ENCODE measurements at places on chromosomes 2 and 18.

DNA sequence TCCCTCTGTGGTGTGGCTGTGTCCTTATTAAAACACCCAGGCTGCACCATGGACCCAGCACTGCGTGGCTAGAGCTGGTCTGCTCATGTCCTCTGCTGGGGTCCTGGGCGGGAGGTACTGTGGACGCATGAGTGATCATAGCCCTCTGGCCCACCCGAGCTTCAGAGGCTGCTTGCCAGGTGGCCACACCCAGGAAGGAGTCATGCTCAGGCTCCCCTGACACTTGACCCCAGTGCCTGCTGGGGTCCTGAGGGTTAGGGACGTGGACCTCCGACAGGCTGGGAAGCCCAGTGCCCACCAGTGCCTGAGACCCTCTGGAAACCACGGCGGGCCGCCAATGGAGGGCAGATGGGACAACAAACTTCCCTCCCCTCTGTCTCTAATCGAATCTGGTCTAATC is 66.3 kb upstream of the HS6ST1 start:
- no peaks in the 10 kb centered on the region for H3K36me3 ChIP-seq
- no peak overlapping the region for H3K27ac ChIP-seq
- no peak for DNase-seq
- H3K4me1 ChIP-seq: peaks cover 6% of the 10 kb centered on the region
- H3K4me3 ChIP-seq: no peak overlapping the region

DNA sequence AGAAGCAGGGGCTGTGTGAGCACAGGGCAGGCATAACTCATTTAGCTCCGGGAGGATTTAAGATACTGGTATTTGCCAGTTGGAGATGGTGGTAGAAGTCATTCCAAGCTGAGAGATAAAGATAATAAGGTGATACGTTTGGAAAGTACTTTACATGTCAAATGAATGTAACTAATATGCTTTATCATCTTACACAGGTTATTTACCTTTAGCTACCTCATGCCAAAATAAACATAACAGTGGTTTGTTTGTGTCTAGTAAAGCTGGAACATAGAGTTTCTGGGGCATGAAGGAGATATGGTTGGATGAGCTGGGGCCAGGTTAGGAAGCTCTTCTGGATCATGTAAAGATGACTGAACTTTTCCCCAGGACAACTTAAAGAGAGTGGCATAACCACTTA is 126.9 kb upstream of the PIK3C3 start:
- no peak overlapping the region for H3K27ac ChIP-seq
- no peaks in the 10 kb centered on the region for H3K4me1 ChIP-seq
- H3K36me3 ChIP-seq: no peaks in the 10 kb centered on the region
- H3K4me3 ChIP-seq: no peak overlapping the region

- no peak overlapping the region for H3K4me3 ChIP-seq
- DNase-seq: no peak
- H3K4me1 ChIP-seq: peaks cover 6% of the 10 kb centered on the region
- no peaks in the 10 kb centered on the region for H3K36me3 ChIP-seq
Observed at GRCh38 chr2:3299703-3300102, 77.9 kb downstream of the EIPR1 start.

DNA sequence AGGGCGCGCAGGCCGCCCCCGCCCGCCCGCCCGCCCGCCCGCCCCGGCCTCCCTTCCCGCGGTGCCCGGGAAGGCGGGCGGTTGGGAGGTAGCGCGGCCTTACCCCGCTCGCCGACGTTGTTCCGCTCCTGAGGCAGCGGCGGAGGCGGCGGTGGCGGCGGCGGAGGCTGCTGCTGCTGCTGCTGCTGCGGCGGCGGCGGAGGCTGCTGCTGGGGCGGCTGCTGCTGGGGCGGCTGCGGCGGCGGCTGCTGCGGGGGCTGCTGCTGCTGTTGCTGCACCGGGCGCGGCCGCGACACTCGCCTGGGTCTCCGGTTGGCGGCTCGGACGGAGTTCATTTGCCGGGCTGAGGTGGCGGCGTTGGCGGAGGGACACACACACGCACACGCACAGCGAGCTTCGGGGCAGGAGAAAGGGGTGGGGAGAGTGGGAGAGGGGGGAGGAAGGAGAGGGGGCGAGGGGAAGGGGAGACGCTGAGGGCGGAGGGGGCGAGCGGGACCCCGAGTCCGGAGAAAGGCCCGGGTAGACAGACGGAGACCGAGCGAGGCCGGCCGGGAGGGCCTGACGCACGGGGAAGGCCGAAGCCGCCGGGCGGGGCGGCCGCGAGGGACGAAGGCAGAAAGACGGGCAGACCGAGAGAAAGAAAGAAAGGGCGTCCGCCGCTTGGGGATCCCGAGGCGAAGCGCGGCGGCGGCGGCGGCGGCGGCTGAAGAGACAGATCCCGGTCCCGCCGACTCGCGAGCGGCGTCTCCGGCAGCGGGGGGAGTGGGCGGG is 727 bp downstream of the FBXO11 start:
- peak overlapping the region; percentile 99 for H3K27ac ChIP-seq
- DNase-seq: peak; percentile 72
- H3K36me3 ChIP-seq: no peaks in the 10 kb centered on the region
- peaks cover 24% of the 10 kb centered on the region for H3K4me1 ChIP-seq

GRCh38 chr18:77047803-77048419 is 84.7 kb downstream of the MBP start:
- H3K4me1 ChIP-seq: peaks cover 3% of the 10 kb centered on the region
- H3K4me3 ChIP-seq: no peak overlapping the region
- no peak overlapping the region for H3K27ac ChIP-seq
- DNase-seq: no peak

DNA sequence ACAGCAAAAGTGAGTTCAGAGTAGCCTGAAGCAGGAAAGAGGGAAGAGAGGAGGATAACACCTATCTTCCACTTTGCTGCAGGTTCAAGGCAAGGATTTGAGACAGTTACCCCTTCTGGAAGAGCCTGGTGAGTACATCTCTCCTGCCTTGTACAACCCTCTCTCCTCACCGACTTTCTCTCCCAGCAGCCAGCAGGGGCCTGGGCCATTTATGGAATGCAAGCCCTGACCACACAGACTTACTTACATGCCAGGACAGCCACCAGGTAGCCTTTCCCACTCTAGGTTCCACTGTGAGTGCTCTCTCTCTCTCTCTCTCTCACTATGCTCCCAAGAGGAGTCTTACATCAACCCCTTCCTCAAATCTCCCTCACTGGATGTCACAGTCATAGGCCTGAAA is 57.0 kb downstream of the BCL11A start:
- H3K36me3 ChIP-seq: no peaks in the 10 kb centered on the region
- H3K4me3 ChIP-seq: no peak overlapping the region
- H3K27me3 ChIP-seq: no peaks in the 10 kb centered on the region

DNA sequence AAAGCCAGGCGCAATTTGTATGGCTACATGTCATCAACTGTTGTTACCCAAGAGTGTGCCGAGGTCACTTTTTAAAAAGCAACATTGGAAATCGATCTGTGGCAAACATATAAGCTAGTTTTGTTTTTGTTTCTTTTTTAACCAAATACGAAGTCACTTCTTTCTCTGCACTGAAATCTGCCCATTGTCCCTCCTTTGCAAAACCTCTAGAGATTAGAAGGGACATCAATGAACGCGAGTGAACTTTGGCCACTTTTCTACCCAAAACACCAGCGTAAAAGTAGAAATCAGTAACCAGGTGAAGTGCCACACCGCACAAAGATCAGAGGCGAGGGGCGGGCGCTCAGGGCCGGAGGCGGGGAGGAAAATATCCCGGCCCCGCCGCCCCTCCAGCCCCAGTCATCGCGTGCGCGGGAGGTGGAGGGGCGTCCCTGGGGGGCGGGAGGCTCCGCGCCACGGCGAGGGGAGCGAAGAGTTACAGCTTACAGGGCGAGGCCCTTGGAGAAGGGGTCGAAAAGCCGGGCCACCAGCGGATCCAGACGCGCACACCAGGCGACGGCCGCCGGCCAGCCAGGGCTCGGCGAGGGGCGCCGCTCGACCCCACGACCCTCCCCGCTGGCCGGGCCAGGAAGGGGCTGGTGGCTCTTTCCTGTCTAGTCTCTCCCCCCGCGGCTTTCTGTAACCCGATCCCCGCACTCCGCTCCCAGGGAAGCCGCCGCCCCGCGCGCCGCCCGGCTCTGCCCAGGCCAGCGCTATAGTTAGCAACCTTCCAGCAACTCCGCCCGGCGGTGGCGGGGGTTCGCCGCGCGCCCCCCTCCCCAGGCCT is 993 bp downstream of the RBMS1 start:
- peak; percentile 84 for DNase-seq
- H3K27me3 ChIP-seq: no peaks in the 10 kb centered on the region
- H3K4me1 ChIP-seq: peaks cover 5% of the 10 kb centered on the region
- peak overlapping the region; percentile 96 for H3K27ac ChIP-seq
- no peaks in the 10 kb centered on the region for H3K36me3 ChIP-seq
- H3K4me3 ChIP-seq: peak overlapping the region; percentile 79

GRCh38 chr2:215489288-215489848 is 53.5 kb upstream of the FN1 start:
- H3K4me1 ChIP-seq: no peaks in the 10 kb centered on the region
- no peak overlapping the region for H3K4me3 ChIP-seq
- DNase-seq: no peak
- no peaks in the 10 kb centered on the region for H3K27me3 ChIP-seq
- H3K36me3 ChIP-seq: no peaks in the 10 kb centered on the region

- no peaks in the 10 kb centered on the region for H3K27me3 ChIP-seq
- no peak for DNase-seq
- H3K36me3 ChIP-seq: no peaks in the 10 kb centered on the region
- H3K27ac ChIP-seq: no peak overlapping the region
Observed at GRCh38 chr2:172282944-172283343, 144.4 kb upstream of the ITGA6 start.

- DNase-seq: no peak
- no peaks in the 10 kb centered on the region for H3K27me3 ChIP-seq
- H3K4me3 ChIP-seq: no peak overlapping the region
- H3K4me1 ChIP-seq: peaks cover 10% of the 10 kb centered on the region
- peaks cover 16% of the 10 kb centered on the region for H3K36me3 ChIP-seq
Observed at GRCh38 chr2:71154798-71155197, 24.4 kb downstream of the MPHOSPH10 start.

DNA sequence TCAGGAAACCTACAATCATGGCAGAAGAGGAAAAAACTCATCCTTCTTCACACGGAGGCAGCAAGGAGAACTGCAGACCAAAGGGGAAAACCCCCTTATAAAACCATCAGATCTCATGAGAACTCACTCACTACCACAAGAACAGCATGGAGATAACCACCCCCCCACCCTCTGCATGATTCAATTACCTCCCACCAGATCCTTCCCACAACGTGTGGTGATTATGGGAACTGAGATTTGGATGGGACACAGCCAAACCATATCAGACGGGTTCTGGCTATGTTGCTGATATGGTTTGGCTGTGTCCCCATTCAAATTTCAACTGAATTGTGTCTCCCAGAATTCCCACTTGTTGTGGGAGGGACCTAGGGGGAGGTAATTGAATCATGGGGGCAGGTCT is 28.7 kb upstream of the CCDC150 start:
- H3K27me3 ChIP-seq: no peaks in the 10 kb centered on the region
- H3K36me3 ChIP-seq: no peaks in the 10 kb centered on the region
- H3K4me3 ChIP-seq: no peak overlapping the region
- no peak for DNase-seq
- H3K27ac ChIP-seq: no peak overlapping the region
- H3K4me1 ChIP-seq: no peaks in the 10 kb centered on the region

- H3K36me3 ChIP-seq: no peaks in the 10 kb centered on the region
- peaks cover 69% of the 10 kb centered on the region for H3K27me3 ChIP-seq
Observed at GRCh38 chr18:4453874-4454536, 1.1 kb downstream of the DLGAP1 start.

- H3K27me3 ChIP-seq: peaks cover 15% of the 10 kb centered on the region
- DNase-seq: no peak
- H3K36me3 ChIP-seq: no peaks in the 10 kb centered on the region
- H3K27ac ChIP-seq: no peak overlapping the region
- H3K4me1 ChIP-seq: no peaks in the 10 kb centered on the region
- no peak overlapping the region for H3K4me3 ChIP-seq
Observed at GRCh38 chr2:129800686-129801085, 178.8 kb upstream of the RAB6C start.

GRCh38 chr2:11160731-11161455 is 5.6 kb downstream of the SLC66A3 start:
- H3K4me1 ChIP-seq: no peaks in the 10 kb centered on the region
- no peaks in the 10 kb centered on the region for H3K27me3 ChIP-seq
- DNase-seq: no peak

DNA sequence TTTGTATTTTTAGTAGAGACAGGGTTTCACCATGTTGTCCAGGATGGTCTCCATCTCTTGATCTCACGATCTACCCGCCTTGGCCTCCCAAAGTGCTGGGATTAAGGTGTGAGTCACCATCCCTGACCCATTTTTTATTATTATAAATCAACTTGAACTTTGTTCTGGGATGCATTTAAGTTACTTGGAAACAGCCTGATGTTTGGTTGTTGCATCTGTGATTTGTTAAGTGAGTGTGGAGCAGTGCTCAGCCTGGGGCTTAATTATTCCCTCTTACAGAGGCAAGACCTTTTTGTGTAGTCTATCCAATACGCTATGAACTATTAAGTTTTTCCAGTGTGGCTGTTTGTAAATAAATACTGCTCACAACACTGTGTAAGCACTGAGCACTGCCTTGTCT is 32.6 kb downstream of the MTA3 start:
- H3K4me1 ChIP-seq: no peaks in the 10 kb centered on the region
- H3K27me3 ChIP-seq: no peaks in the 10 kb centered on the region
- no peak overlapping the region for H3K27ac ChIP-seq
- DNase-seq: no peak

- no peaks in the 10 kb centered on the region for H3K4me1 ChIP-seq
- H3K27ac ChIP-seq: no peak overlapping the region
- H3K4me3 ChIP-seq: no peak overlapping the region
- no peaks in the 10 kb centered on the region for H3K36me3 ChIP-seq
- H3K27me3 ChIP-seq: no peaks in the 10 kb centered on the region
Observed at GRCh38 chr2:64626963-64627760, 26.6 kb downstream of the SERTAD2 start.

GRCh38 chr2:241844831-241845578 is 13.7 kb downstream of the PDCD1 start:
- H3K4me3 ChIP-seq: peak overlapping the region; percentile 48
- no peak overlapping the region for H3K27ac ChIP-seq
- no peak for DNase-seq
- no peaks in the 10 kb centered on the region for H3K27me3 ChIP-seq

DNA sequence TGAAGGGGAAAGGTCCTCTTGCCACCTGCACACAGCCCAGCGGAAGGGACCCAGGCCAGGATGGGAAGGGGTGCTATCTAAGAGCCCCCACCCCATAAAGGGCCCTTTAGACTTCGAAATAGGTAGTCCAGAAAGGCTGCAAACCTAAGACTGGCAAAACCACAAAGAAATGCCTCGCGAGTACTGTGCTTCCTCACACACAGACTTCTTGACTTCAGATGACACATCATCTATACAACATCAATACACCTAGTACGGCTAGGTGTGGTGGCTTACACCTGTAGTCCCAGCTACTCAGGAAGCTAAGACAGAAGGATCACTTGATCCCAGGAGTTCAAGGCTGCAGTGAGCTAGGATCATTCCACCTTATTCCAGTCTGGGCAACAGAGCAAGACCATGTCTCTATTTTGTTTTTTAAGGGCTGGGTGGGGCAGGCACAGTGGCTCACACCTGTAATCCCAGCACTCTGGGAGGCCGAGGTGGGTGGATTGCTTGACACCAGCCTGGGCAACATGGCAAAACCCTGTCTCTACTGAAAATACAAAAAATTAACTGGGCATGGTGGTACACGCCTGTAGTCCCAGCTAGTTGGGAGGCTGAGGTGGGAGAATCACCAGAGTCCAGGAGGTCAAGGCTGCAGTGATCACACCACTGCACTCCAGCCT is 125.8 kb downstream of the CABLES1 start:
- H3K4me1 ChIP-seq: peaks cover 8% of the 10 kb centered on the region
- H3K27me3 ChIP-seq: no peaks in the 10 kb centered on the region
- H3K27ac ChIP-seq: no peak overlapping the region
- DNase-seq: no peak
- H3K36me3 ChIP-seq: no peaks in the 10 kb centered on the region
